ENCODE measurements at places on chromosomes 5 and 9.
A peak's percentile ranks its signal among the peaks of the same experiment; 100 is the strongest.

- DNase-seq: no peak
Measured at GRCh38 chr9:110799396-110799795, 130.8 kb downstream of the MUSK start.

- no peak for DNase-seq
Measured at GRCh38 chr9:94981723-94982090, 255.2 kb downstream of the AOPEP start.

- DNase-seq: no peak
Measured at GRCh38 chr5:147874910-147875367, 3.6 kb upstream of the SCGB3A2 start.

GRCh38 chr5:14676320-14676719 lies 11.8 kb downstream of the OTULIN start:
- DNase-seq: peak; percentile 68

DNA sequence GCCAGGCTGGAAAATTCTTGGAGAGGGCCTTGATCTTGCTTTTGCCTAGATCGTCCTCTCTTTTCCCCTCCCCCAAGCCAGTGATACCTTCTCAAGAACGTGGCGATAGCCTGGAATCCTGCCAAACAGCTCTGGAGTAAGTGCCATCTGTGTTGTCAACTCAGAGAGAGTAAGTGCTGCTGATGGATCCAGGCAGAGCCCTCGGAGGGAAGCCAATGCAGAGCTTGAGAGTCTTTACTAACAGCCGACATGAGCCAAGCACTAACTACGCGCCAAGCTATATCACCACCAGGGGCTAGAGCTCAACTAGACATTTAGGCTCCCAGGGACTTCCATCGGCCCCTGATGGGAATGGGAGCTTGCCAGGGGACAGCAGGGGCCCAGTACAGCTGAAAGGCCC lies 17.6 kb downstream of the RAPGEF1 start:
- DNase-seq: no peak

- no peak for DNase-seq
Measured at GRCh38 chr9:130304116-130304515, 38.6 kb downstream of the HMCN2 start.

GRCh38 chr9:88387552-88388202 lies 567 bp upstream of the SPIN1 start:
- DNase-seq: peak; percentile 43

DNA sequence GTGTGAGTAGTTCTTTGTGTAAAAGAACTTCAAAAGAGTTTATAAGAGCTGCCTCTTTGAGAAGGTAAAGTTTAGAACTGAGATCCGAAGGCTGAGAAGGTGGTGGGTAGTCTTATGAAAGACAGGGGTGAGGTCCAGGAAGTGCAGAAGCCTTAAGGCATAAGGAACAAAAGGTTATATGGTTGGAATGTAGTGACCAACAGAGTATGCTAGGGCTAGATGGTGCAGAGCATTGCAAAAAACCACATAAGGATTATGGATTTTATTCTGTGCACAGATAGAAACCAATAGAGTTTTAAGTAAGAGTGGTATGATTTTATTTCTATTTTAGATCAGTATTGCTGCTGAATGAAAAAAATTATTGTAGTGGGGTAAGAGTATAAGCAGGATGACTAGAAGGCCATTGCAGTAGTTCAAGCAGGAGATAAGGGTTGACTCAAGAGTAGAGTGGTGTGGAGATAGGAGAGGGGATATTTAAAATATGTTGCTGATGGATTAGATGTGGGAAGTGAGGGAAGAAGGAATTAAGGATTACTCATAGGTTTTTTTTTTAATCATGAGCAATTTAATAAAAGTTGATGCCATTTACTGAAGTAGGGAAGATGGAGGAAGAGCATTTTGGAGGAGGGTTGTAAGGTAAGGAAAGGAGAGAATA lies 3.7 kb downstream of the RECK start:
- DNase-seq: no peak

GRCh38 chr9:112285056-112285455 lies 48.4 kb downstream of the PTBP3 start:
- no peak for DNase-seq

DNA sequence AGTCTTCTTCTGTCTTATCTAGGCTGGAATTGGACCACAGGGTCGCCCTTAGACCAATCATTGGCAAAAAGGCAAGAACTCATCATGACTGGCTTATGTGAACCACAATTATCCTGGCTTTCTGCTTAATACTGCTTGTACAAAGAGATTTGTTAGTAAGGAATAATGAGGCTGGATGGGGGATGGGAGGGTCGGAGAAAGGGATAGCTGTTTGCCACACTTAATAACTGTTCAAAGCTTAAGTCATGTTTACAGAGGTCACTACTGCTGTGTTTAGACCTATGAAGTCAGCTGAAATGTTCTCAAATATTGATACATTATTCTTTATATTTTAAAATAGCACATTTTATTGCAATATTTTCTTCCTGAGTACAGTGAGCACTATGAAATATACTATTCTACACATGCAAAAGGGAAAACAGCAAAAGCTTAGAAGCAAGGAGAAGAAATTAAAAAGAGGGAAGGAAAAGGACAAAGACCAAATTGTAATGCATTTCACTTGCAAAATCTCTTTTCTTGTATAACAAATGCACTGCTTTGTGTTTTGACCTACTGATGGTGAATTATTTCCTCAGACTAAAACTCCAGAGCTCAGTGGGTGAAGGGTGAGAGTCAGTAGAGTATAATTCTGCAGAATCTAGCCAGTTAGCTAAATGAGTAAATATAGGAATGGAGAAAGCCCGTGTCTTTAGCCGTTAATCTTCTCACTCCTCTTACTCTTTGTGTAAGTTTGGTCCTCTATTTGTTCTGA lies 404.9 kb upstream of the ZNF608 start:
- DNase-seq: no peak

- DNase-seq: no peak
Measured at GRCh38 chr9:94937214-94937903, 210.9 kb downstream of the AOPEP start.

GRCh38 chr5:14187660-14188059 lies 44.5 kb downstream of the TRIO start:
- DNase-seq: no peak

DNA sequence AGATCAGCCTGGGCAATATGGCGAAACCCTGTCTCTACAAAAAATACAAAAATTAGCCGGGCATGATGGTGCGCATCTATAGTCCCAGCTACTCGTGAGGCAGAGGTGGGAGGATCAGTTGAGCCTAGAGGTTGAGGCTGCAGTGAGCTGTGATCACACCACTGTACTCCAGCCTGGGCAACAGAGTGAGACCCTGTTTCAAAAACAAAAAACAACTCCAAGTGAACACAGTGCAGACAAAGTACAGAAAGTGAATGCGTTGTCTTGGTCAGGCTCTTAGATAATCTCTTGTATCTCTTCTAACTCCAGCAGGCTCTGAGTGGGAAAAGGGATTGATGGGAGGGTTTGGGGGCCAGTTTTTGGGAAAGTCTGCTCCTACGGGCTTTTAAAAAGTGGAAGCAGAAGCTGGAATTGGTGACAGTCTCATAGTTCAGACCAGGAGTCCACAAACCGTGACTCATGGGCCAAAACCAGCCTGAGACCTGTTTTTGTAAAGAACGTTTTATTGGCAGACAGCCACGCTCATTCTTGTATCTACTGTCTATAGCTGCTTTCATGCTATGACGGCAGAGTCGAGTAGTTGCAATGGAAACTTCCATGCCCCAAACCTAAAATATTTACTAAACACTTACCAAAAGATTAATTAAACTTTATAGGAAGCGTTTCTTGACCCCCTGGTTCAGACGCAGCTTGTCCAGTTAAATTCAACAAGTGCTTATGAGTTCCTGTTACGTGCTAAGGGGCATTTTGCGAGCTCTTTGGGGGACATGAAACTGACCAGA lies 32.9 kb downstream of the NDST1 start:
- DNase-seq: no peak

GRCh38 chr9:110126986-110127864 lies 80.7 kb downstream of the C9orf152 start:
- no peak for DNase-seq

DNA sequence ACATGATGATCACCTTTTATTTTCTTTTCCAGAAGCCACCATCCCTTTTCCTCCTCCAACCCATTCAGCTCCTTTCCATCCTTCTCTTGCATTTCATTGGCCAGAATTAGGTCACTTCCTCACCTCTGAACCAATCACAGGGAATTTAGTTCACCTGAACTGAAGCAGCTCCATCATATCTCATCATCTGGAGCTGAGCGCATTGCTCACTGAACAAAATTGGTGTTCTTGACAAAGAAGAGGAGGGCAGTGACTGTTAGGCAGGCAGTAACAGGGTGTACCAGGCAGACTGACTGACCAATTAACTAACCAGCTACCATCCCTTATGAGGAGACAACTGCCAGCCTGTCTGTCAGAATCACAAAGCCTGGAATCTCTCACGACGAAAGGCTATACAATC lies 1.8 kb upstream of the ZNF354A start:
- no peak for DNase-seq

DNA sequence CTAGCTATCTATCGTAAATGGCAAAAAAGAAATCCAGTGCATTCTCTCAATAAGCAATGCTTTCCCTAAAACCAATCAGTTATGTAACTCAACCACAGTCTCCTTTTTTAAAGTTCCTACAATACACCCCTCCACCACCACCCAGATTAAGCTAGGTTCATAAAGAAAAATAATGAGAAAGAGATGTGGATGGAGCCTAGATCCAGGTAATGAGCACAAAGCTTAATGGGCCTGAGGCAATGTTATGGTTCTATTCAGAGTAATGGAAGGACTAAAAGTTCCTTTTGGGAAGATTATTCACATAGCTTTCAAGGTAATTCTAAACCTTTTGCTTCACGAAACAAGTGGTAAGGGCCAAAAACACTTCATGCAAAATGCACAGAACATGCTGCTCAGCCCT lies 113.5 kb downstream of the MPDZ start:
- DNase-seq: no peak

DNA sequence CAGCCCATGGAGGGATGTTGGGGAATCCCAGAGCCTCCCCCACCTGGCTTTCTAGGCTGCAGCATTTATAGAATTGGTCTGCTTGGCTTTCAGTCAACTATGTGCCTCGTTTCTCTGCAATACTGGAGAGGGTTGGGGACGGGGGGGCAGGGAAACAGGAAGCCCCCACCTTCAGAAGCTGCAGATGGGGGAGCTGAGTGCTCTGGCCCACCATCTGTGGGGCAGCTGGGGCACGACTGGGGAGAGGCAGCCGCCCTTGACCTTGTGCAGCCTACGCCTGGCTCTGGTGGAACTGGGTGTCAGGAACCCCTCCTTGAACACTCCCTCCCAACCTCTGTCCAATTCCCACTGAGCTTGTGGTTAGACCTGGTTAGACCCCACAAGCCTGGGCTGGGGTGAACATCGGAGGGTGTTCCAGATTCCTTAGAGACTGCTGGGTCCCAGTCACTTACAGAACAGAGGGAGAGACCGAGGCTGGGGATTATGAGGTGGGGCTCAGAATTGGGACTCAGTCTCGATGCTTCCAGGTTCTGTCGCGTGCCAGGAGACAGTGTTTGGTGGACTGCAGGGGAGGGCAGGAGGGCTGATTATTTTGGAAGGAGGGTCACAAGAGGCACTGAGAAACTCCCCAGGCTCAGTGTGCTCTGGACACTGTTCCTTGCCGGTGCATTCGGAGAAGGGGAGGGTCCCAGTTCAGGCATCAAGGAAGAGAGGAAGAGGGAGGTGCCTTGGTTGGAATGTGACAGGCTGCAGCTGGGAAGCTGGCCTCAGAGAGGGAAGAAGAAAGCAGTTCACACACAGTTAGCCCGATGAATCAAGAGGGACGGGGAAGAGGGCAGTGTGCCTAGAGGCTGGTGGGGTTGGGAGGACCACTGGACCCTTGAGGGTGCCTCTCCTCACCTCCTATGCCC lies 25.6 kb downstream of the COL27A1 start:
- no peak for DNase-seq

- no peak for DNase-seq
Measured at GRCh38 chr5:173010021-173010420, 26.4 kb downstream of the ATP6V0E1 start.

GRCh38 chr5:128546658-128547281 lies 8.7 kb upstream of the FBN2 start:
- DNase-seq: no peak

DNA sequence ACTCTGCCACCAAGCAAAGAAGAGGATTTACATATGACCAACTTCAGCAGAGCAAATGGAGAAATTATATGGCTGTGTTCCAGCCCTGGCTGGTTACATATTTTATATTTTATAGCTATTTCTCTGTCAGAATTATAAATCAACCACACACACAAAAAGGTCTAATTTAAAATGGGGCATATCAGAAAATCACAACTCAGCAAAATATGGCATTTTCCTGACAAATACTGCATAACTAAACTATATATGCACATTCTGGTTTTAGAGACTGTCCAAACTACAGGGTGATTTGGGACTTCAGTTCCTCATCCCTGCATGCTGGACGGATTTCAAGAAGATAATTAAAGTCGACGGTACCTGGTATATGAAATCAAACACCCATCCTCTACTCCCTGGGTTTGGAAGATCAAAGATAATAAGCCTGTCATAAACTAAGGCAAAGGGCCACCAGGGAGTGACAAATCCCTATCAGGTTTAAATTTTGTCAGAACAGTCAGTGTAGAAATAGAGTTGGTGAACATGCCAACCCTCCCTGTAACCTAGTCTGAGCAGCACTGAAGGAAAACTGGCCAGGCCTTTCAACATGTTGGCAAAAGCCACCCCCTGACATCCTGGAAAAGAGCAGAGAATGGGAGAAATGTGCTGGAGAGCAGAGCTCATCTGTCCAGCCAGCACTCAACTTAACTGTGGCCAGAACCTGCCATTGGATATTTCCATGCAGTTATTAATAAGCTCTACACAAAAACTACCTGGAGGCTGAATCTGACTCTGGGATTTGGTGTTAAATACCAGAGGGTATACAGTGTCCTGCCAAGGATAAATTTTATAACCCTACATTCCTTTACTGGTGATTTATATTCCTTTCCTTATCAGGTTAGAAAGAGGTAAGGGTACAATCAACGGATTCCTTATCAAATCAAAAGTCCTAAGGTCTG lies 235.7 kb downstream of the ENC1 start:
- DNase-seq: no peak

GRCh38 chr5:128772356-128772755 lies 192.9 kb upstream of the SLC27A6 start:
- no peak for DNase-seq

- DNase-seq: no peak
Measured at GRCh38 chr5:43422143-43422542, 10.0 kb upstream of the CCL28 start.

GRCh38 chr5:80181618-80182211 lies 74.1 kb downstream of the SERINC5 start:
- DNase-seq: peak; percentile 62

- no peak for DNase-seq
Measured at GRCh38 chr9:76729980-76730737, 34.1 kb upstream of the PCA3 start.

- no peak for DNase-seq
Measured at GRCh38 chr9:115008536-115009270, 78.3 kb upstream of the TNFSF8 start.

- no peak for DNase-seq
Measured at GRCh38 chr5:18546591-18546990, 912.3 kb downstream of the TAF11L14 start.

DNA sequence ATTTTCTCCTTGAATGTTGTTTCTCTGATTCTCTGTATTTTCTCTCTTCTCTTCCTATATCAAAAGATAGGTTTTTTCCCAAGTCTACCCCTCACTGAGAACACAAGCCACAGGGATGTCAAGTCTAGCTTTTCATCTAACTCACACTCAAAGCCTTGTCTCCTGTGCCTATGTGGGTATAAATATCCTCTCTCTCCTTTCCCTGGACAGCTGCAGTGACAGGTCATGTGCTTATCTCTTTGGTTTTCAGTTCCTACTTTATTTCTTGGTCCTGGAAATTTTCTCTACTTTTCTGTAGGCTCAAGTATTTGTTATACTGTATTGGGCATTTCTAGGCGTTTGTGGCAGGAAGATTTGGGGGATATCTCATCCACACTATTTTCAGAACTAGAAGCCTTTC lies 182.4 kb upstream of the MVB12B start:
- DNase-seq: no peak

All from activated CD4-positive, alpha-beta memory T cell treated with anti-CD3 and anti-CD28 coated beads, Interleukin-2, amount 10 ng/mL, durations not matched to agents 7 days and 5 days (primary cell).